Activated CD4-positive, alpha-beta T cell treated with anti-CD3 and anti-CD28 coated beads for 4 hours (primary cell): ENCODE measurements at places on chromosomes 1 and 21.
A peak's percentile ranks its signal among the peaks of the same experiment; 100 is the strongest.

- no peak for DNase-seq
Measured at GRCh38 chr1:234550341-234551031, 59.5 kb downstream of the IRF2BP2 start.

DNA sequence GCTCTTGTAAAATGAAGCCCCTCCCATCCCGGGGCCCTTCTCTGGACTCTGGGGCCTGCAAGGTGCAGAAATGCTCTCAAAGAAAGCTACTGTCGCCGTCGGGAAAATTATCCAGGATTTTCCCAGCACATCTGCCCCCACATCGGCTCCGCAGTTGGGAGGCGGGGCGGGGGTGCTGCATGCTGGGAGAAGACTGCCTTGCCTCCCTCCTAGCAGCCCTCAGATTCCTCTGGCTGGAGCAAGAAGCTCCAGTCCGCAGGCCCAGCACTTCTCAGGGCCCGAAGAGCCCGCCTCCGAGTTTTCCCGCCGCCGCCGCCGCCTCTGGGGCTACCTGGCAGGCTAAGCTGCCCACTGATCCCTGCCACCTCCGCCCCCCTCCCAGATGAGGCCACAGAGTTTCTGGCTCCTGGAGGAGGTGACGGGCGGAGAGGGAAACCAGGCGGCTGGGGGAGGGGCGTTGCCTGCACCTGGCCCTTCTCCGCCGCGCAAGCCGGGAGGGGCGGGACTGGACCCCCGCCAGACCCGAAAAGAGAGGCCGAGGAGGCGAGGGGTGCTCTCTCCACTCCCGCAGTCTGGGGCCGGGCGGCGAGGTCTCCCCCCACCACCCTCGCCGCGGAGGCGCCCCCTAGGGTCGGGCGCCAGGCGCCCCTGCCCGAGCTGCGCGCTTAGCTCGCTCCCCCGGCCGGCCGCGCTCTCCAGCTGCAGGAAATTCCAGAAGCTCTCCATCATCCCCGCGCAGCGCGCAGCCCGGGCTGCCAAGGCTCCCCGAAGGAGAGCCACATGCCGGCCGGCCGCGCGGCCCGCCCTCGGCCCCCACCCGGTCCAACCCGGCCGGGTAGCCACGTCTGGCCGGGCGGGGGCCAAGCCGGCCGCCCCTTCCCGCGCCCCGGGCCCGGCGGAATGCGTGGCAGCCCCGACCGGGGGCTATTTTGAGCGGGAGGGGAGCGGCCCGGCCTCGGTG lies 28.8 kb downstream of the AHDC1 start:
- DNase-seq, result no peak

DNA sequence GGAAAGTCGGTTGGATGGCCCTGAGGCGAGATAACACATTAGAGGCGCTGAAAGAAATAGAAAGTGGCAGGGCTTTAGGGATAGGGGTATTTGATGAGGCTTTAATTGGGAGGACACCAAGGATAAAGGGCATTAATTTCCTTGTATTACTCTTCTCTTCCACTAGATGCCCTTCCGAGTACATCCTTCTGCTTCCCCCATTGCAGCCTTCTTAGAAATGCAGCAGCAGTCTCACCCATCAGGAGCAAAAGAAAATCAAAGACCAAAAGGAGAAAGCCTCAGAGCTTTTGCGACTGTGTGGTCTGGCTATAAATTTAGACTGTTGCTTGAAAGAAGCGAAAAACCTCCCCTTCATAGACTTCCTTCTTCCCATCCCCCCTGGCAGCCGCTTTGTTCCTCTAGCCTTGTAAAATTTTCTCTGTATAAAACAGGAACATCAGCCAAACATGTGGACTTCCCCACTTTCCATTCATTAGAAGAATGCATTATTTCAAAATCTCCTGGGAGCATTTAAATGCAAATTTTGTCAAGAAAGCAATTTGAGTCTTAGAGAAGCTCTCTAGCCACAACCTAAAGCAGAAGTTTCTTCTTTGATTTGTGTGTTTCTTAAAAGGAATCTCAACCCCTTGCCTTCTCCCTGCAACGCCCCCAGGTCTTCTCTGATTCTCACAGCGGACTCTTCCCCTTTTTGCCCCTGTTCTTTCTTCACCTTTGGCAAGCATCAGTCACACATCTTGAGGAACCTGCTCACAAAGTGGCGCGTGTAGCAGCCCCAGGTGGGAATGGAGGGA lies 76.6 kb downstream of the NDUFS5 start:
- peak; percentile 22 for DNase-seq

DNA sequence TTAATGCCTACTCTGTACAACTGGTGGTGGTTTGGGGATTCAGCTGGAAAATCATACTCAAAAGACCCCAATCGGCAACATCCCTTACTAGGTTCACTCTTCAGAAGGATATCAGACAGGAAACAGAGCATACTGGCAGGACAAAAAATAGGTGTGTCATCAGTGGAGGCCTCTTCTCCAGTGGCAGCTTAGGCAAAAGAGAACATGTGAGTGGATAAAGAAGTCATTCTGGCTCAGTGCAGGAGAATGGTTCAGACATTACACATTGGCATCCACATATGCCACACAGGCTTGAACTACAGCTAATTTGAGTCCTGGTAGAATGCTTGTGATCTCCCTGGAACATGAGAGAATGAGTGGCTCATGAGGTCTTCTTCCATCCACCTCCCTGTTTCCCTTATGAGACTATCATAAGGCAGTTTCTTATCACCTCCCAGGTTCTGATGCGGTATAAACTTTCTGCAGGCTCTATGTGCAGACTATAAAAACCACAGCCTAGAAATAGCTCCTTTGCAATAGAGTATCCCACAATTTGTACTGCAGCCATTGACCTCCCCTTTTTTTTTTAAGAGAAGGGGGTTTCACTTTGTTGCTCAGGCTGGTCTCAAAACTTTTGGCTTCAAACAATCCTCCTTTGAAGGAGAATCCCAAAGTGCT lies 24.7 kb downstream of the VAMP4 start:
- DNase-seq, result no peak

- no peak for DNase-seq
Measured at GRCh38 chr1:212976586-212976985, 26.2 kb downstream of the VASH2 start.

GRCh38 chr1:174017231-174017970 lies 4.8 kb downstream of the RC3H1 start:
- no peak for DNase-seq

DNA sequence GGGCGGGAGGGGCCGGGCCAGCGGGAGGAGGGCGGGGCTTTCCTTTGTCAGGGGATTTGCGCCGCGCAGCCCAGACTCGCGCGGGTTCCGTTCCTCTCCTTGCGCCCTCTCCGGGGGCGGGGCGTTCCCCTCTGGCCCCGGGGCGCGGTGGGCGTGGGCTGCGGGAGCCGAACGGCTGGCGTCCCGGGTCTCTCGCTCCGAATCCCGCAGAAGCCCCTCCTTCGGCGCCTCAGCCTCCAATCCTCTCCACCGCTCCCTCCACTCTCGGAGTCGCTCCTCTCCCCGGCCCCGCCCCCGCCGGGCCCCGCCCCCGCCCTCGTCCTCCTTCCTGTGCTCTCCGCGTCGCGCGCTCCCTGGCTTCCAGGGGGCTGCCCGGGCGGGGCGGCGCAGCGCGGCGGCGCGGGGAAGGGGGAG lies 82.8 kb upstream of the BMP8A start:
- peak; percentile 82 for DNase-seq

DNA sequence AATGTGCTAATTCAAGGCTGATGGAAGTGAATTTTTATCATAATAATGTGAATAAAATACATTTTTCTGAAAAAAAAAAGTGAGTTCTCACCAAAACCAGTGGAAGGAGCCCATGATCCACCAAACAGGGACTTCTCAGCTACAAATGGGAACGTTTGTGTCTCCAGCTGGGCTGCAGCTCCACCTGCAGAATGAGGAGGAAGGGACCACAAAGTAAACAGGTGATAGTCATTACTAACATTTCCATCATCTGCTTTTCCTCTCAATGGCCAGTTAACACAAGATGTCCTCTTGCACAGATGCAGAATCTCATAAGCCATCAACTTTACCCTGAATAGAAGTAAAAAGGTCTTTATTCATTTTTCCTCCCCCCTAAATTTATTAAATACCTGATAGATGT lies 246.2 kb downstream of the MRPL39 start:
- no peak for DNase-seq

DNA sequence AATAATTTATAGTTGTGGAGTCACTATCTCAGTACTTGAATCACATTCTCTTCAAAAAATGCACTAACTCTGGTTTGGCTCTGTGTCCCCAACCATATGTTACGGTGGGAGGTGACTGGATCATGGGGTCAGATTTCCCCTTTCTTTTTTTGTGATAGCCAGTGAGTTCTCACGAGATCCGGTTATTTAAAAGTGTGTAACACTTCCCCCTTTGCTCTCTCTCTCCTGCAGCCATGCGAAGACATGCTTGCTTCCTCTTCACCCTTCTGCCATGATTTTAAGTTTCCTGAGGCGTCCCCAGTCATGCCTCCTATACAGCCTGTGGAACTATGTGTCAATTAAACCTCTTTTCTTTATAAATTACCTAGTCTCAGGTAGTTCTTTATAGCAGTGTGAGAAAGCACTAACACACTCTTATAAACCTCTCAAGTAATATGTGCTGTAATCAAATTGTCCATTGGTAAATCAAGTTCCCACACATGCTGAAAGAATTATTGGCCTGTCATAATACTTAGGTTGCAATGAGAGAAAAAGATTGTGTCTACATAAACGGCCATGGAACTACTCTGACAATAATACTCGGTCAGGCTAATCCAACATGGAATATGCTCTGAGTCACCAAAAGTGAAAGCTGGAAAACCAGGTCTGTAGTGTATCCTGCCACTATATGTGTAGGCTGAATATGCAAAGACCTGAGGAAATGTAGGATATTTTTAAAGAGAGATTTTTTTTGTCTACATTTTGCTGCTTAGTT lies 107.5 kb downstream of the SLC44A5 start:
- DNase-seq, result no peak

DNA sequence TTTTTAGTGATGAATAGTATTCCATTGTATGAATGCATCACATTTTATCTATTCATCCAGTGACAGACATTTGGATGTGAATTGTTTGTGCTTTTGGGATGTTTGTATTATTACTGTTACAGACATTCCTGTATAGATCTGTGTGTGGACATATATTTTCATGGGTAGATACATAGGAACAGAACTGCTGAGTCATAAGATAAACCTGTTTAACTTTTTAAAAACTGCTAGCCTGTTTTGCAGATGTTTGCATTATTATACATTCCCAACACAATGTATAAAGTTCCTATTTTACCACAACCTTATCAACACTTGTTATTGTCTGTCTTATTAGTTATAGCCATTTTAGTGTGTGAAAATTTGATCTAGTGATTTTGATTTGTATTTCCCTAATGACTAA lies 46.8 kb downstream of the TYW3 start:
- no peak for DNase-seq

DNA sequence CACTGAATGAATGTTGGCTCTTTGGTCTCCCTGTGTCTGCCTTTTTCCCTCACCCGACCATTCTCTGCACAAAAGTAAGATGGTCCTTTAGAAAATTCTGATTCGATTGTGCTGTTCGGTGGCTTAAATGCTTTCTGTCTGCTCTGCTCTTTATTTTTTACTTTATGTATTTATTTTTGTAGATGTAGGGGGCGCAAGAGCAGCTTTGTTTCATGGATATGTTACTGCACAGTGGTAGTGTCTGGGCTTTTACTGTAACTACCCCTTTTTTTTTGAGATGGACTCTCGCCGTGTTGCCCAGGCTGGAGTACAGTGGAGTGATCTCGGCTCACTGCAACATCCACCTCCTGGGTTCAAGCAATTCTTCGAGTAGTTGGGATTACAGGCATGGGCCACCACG lies 15.7 kb downstream of the NLRP3 start:
- DNase-seq, result no peak

DNA sequence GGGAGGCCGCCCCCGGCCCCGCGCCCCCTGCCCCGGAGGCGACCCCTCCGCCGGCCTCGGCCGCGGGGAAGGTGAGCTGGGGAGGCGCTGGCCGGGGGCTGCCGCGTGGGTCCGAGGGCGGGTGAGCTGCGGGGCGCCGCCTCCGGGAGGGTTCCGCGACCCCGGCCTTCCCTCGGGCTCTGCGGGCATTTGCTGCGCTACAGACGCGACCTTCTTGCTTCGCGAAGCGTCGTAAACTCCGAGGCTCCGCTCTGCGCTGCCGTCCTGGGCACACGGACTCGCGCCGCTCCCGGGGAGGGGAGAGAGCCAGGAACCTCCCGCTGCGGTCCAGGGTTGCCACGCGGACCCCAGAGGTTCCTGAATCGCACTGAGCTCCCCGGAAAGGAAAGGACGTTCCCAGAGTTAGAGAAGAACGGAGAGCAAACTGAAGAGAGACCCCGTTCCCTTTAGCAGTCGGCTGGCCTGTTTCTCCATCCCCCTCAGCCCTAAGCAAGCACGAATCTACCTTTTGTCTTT lies 345 bp downstream of the SLX9 start:
- DNase-seq, result no peak

- no peak for DNase-seq
Measured at GRCh38 chr1:119276558-119276957, 92.0 kb upstream of the HAO2 start.

DNA sequence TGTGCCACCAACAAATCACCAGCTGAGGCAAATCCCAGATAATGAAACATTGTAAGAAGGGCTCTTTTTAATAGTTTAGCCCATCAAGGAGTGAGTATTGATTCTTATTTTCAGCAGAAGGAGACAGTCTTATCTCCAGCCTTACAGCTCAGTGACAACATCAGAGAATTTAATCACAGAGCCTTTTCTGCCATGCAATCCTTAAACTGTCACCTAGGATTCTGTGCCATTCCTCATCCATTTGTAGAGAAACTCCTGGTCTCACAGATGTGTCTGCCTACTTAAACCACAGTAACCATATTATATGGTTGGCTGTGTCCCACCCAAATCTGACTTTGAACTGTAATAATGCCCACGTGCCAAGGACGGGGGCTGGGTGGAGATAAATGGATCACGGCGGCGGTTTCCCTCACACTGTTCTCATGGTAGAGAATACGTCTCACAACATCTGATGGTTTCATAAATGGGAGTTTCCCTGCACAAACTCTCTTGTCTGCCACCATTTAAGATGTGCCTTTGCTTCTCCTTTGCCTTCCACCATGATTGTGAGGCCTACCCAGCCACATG lies 217.7 kb downstream of the RERE start:
- no peak for DNase-seq

- DNase-seq, result no peak
Measured at GRCh38 chr1:77015748-77016341, 148.6 kb downstream of the ST6GALNAC5 start.

DNA sequence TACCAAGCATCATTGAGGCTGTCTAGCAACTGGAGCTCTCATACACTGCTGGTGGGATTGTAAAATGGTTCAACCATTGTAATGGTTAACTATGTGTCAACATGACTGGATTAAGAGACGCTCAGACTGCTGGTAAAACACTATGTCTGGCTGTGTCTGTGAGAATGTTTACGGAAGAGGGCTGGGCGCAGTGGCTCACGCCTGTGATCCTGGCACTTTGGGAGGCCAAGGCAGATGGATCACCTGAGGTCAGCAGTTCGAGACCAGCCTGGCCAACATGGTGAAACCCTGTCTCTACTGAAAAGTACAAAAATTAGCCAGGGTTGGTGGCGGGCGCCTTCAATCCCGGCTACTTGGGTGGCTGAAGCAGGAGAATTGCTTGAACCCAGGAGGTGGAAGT lies 4.8 kb upstream of the FCRLA start:
- DNase-seq, result no peak

DNA sequence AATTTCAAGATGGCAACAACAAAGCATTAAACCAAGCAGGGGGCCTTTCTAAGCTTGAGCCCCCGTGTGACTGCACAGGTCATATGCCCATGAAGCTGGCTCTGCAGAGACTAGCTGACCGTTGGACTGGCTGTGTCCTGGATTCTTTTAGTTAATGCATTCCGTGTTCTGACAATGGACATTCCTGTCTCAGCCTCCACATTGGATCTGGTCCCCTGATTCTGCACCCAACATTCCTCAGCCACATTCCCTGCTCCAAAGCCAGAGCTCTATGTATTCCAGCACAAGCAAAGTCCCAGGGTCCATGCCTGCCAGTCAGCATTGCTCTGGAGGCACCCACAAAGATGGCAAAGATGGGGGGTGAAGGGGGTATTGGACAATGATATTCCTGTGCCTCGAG lies 5.1 kb upstream of the NAV1 start:
- DNase-seq, result no peak
